ENCODE measurements at places on chromosomes 1 and 21.

DNA sequence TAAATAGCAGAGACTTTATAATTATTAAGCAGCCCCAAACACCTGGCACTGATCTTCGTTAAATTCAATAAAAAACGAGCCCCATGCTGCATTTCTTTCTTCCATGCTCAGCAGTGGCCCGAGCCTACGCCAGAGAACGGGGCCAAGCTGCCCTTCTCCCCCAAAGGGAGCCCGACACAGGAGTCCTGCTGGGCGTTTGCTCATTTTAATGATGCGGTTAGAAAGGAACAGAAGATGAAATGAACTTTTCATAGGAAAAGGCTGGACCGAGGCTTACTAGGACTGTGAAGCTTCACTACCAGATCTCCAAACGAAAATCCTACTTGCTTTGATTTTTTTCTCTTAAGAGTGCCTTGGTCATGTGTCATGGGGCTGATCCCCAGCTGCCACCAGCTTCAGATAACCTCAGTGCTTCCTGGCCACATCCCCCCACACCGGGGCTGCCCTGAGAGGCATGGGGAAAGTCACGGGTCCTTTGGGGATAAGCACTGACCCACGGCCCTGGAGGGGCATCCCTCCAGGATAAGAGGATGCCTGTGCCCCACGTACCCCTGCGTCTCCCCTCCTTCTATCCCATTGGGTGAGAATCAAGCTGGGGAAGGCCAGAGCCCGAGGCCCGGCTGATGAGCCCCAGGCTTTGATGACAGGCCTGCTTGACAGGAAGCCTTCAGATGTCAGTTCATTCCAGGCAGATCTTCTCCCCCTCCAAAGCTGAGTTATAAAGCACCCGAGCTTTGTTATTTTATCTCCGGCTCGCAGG, 34.2 kb downstream of the PGBD5 start:
- DNase-seq, result no peak

DNA sequence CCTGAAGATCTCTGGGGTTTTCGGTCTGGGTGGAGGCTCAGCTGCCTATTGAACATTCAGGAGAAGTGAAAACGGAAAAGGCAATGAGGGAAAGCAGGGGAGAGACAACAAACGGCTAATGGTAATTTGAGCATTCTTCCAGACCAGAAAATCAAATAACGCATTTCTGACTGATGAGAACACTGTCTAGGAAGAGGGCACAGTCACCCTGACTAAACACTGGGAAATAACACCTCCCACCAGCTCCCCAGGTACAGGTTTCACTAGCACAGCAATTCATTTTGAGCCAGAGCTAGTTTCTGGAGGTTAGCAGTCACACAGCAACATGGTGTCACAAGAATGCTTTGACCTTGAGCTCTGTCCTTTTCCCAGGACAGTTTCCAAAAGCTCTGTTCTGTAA, 21.1 kb downstream of the NCF2 start:
- no peak for DNase-seq

GRCh38 chr1:212067787-212068186, 32.2 kb downstream of the DTL start:
- DNase-seq, result no peak

DNA sequence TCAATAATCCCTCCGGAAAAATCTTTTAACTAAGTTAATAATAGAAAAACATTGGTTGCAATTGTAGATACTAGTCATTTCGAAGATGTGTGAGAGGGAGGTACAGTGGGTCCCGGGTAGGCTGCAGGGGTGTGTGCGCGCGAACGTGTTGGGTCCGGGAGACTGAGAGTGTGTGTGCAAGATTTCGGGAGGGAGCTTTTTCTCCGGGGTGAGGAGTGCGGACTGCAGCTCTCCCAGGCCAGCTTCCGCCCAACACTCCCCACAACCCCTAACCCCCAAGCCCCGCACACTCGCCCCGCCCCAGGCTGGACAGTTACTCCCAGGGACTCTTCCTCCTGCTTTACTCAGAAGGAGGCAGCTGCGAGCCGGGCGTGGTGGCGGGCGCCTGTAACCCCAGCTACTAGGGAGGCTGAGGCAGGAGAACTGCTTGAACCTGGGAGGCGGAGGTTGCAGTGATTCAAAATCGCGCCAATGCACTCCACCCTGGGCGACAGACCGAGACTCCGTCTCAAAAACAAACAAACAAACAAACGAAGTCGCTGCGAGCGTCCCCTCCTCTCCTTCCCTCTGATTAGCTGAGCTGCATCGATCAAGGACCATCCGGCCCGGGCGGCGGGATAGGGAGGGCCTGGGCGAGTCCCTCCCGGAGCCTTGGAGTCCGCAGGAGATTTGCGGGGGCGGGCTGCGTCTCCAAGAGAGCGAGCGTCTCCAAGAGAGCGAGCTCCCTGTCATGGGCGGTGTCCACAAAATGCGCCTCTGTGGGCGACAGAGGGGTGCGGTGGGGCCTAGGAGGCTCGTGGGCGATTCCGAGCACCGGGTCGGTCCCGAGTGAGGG, 28.3 kb upstream of the PPM1J start:
- no peak for DNase-seq

DNA sequence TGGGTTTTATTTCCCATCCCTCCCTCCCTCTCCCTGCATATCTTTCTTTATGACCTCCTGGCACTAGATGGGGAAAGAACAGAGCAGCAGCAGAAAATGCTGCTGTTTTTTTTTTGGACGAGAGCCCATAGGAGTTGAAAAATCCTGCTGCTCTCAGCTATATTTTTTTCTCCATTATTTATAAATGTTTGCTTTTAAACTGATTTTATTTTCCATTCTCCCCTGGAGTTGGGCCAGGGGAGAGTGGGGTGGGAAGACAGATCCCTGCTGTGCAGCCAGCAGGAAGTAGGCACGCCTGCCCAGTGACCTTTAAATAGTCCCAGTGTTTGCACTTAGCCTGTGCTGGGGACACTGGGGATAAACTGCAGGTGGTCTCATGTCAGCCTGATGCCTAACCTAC, 17.4 kb downstream of the SFT2D2 start:
- no peak for DNase-seq

- peak; percentile 16 for DNase-seq
Measured at GRCh38 chr1:26237230-26237966, 3.4 kb downstream of the CEP85 start.

DNA sequence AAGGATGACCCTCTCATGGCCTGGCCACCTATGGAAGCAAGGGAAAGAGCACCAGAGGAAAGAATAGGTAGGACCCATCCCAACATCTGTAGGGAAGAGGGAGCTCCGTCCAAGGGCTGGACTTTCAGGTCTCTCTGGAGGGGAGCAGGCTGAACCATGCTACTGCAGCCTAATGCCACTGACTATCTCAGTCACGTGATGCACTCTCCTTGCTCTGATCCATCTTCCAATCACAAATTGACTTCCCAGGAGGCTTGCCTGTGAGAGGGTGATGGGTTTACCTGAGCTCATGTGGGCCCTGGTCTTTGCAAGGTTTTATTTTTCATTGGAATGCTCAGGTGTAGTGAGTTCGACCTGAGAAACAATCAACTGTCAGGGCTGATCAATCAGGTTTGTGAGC, 128.8 kb downstream of the CACNA1E start:
- DNase-seq, result no peak

DNA sequence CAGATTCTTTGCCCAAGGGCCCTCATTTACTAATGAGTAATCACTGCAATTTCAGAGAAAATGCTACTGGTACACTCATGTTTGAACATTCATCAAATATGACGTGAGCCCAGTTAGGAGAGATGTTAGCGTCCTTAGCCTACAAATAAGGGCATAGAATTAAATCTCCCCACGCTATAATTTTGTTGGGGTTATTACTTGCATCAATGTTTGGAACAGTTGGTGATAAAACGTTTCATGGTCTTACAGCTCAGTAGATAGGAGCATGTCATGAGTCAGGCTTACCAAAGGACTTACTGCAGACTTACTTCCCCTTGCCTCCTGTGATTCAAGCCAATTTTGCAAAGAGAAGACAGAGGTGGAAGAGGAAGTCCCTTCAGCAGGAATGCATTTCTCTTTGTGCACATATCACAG, 304.0 kb downstream of the KIF26B start:
- DNase-seq, result no peak

DNA sequence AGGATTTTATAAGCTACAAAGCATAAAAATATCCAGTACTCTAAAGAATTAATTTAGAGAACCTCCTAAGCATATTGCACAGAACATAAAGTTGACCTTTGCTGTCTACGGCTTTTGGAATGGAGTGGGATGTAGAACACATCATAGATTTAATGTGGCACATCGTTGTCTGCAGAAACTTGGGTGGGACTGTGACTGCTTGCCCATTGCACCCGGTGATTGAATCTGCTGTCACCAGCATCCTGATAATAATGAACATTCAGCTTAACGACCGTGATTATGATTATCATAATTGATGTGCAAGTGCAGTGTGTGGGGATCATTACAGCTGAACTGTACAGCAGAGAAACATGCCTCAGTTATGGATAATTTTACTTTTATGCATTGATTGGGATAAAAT, 181.9 kb downstream of the SPATA17 start:
- no peak for DNase-seq
